ENCODE measurements at places on chromosomes 16 and 17.

DNA sequence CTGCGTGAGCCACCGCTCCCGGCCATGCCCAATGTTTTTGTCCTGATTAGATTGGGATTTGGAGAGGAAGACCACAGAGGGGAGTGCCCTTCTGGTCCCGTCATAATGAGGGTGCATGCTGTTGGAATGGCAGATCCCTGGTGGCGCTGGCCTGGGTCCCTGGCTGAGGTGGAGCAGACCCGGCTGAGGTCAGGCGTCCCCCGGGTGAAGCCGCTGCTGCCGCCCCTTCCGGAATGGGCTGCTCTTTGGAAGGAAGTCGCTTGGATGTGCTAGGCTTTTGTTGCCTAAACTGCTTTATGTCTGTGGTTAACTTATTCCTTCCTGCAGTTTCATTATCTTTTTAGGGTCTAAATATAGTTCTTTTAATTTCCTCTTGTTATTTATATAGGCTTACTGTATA, 120.3 kb upstream of the CHMP6 start:
- no peak for DNase-seq

DNA sequence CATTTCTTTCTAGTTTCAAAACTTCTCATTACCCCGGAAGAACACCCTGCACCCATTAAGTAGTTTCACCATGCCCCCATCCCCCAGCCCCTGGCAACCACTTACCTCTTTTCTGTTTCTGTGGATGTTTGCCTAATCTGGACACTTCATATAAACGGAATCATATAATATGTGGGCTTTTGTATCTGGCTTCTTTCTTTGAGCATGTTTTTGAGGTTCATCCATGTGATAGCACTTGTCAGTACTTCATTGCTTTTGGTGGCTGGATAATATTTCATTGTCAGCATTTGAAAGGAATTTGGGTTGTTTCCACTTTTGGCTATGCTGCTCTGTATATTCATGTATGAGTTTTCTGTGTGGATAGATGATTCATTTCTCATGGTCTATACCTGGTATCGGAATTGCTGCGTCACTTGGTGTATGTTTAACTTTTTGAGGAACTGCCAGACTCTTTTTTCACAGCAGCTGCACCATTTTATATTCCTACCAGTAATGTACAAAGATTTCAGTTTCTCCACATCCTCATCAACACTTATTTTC, 30.0 kb upstream of the SLC5A10 start:
- DNase-seq = no peak

DNA sequence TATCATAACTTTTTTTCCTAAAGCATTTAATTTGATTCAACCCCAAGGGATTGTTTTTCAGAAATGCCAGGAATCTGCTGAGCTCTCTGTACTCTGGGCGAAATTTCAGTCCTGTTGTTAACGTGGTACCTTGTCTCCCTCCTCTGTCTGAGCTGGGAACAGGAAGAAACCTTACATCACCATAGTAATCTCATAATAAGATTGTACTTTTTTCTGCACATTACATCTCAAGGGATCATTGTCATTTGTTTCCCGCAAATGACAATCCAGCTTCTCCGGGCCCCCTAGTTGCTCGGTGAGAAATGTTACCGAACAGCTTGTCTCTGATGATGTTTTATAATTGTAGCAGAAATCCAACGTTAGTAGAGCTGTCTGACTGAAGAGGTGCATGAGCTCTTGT, 152.7 kb upstream of the ERCC4 start:
- no peak for DNase-seq

DNA sequence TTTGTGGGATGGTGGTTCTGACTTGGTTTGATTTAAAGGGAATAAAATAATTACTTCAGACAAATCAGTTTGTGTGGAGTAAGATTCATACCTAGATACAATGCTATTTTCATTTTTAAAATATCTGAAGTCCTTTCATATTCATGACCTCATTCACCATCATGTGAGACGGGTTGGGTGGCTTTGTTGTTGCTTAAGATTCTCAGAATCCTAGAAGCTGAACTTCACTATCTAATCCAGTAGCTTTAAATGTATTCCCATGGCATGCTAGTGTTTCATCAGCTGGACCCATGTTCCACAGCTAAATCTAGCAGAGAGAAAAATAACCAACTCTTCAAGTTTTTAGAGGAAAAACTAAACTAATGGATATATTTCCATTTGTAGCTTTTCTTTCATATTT, 2.7 kb upstream of the AMFR start:
- no peak for DNase-seq

GRCh38 chr17:55794725-55795482, 44.1 kb downstream of the PCTP start:
- DNase-seq = no peak

DNA sequence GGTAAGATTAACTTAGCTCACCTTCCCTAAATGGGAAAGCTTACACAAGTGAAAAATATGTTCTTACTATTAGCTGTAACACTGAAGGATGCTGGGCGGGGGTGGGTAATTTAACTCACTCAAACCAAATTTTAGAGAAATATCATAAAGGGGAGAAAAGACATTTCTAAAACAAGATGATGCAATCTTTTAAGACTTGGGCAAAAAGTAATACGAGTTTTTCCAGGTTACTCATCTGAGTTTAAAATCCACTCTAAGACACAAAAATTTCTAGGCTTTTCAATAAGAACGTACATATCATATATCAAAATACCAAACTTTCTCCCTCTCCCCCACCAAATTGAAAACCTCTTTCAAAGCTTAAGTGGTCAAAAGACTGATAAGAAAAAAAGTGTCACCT, 228.8 kb downstream of the CEP112 start:
- no peak for DNase-seq

DNA sequence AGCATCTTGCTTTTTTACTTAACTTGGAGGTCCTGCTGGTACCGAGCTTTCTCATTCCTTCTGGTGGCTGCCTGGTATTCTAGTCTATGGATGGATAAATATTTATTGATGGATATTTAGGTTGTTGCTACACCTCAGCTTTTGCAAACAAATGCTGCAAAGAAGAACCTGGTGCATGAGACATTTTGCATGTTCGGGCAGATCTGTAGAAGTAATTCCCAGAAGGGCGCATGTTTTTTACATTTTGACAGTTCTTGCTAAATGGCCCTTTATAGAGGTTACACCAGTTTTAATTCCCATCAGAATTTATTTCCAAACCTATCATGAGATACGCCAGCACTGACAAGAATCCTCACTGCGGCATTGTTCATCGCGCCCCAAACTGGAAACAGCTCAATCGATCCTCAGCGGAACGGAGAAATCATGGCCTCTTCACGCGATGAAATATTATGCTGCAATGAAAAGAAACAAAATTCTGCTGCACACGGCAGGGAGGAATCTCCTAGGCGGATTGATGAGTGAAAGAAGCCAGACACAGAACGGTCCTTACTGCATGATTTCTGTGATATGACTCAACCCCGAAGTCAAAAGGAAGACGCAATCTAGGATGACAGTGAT, 68.0 kb upstream of the CREBBP start:
- DNase-seq = no peak

GRCh38 chr17:7849130-7849750, 5.6 kb upstream of the TMEM88 start:
- DNase-seq = no peak

DNA sequence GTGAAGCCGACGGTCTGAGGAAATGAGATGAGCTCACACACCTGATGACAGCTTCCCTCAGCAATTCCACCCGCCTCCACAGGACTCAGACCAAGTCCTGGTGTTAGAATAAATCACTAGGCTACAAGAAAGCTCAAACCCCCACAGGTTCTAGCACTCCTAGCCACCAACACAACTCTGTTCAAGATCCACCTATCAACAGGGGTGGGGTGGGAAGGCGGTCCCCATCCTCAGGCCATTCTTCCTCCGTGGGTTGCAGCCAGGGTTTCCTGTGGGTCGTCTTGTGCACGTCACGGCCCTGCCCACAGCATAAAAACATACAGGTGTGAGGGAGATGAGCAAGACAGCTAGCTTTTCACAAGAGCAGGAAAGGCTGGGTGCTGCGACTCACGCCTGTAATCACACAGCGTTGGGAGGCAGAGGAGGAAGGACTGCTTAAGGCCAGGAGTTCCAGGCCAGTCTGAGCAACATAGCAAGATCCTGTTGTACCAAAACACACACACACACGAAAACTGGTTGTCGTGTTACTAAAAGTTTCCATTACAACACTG, 81.1 kb downstream of the ANKRD11 start:
- peak; percentile 71 for DNase-seq

DNA sequence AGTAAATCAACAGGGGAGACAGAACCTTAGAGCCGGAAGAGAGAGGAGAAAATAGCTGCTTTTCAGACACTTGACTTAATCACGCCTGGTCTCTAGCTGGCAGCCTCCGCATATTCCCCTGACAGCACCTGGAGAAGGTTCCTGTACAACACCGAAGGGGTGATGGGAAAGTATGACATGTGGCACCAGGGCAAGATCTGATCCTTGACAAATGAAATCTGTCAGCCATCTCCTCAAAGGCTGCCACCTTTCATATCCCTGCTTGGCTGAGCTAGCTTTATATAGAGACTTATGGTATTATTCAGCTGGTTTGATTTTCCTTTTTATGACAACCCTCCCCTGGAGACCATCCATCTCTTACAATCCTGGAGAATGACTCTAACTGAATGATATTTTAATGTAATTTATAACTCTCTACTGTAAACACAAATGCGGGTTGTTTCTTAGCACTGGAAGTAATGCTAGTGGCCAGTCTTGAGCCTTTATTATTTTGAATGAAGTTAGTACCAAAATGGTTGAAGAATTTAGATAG, 1205.3 kb upstream of the CDH8 start:
- no peak for DNase-seq

- no peak for DNase-seq
Measured at GRCh38 chr16:1932050-1933028, 10.7 kb downstream of the MSRB1 start.

DNA sequence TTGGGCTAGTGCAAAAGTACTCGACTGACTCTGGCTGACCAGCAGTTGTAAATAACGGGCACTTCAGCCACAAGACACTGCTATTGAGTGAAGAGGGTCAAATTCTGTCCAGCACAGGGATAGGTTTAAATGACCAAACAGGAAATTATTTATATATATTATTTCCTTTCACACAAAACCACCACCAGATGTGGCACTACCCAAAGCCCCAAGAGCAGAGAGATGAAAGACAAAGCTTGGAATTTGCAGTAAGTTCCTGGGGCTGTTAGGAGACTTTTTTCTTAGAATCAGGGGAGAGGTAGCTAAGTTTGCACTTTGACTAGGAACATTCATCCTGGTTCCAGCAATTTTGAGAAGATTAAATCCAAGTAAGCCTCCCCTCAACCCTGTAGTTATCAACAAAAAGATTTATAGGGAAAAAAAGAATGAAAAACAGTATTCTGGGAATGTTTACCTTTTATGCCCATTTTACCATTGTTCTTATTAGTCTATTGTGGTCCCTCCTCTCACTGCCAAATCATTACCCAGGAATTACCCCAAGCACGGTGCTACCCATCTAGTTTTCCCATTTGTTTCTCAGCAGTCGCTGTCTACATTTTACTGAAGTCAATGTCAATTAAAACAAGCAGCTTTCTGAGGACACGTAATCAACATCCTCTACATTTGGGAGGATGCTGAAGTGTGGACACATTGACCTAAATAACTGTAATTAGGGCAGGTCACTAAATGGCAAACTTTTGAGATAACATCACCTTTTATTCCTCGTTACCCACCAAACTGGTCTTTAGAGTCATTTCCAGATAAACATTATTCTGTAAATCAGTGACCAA, 43.5 kb downstream of the GRB7 start:
- DNase-seq = no peak

- no peak for DNase-seq
Measured at GRCh38 chr16:54093281-54093680, 193.3 kb downstream of the IRX3 start.

Measured in activated naive CD4-positive, alpha-beta T cell treated with anti-CD3 and anti-CD28 coated beads, Interleukin-2, amount 50 U/mL, for 72 hours (primary cell).